ENCODE measurements at places on chromosomes 13 and 19.
A peak's percentile ranks its signal among the peaks of the same experiment; 100 is the strongest.

GRCh38 chr13:114275304-114275703 lies 6.1 kb upstream of the UPF3A start:
- DNase-seq: no peak

GRCh38 chr19:30160426-30160825 lies 211.8 kb upstream of the ZNF536 start:
- no peak for DNase-seq

DNA sequence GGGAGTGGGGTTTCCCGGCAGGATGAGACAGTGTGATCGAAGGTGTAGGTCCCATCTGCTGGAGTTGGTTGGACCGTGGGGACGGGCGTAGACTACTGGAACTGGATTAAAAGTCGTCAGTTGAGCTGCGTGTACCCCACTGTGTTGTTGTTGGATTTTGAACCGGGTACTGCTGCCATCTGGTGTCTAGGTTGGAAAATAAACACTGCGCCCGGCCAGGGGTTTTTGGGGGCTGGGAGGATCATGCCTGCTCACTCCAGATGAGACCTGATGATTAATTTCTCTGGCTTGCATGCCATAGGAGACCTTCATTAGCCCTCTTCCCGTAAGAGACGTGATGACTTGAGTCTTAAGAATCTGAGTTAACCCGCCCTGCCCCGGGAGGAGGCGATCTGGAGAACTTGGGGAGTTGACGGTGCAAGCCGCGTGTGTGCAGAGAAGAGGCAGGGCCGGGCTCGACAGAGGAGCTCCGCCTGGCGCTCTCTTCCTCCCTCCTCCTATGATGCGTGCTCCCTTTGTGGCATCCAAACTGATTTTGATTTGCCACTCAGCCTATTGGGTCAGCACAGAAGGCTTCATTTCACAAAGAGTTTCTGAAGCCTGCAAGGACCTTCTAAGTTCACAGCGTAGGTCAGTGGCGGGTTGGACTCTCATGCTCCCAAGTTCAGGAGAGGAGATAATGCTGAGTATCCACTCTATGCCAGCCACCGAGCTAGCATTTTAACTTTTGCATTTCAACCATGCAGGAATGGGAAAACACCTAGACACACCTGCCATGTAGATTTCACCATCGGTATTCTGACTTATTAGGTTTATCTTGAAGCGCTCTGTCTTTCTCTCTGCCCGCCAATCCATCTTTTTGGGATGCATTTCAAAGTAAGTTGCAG lies 2.7 kb downstream of the UHRF1 start:
- DNase-seq: peak; percentile 52

DNA sequence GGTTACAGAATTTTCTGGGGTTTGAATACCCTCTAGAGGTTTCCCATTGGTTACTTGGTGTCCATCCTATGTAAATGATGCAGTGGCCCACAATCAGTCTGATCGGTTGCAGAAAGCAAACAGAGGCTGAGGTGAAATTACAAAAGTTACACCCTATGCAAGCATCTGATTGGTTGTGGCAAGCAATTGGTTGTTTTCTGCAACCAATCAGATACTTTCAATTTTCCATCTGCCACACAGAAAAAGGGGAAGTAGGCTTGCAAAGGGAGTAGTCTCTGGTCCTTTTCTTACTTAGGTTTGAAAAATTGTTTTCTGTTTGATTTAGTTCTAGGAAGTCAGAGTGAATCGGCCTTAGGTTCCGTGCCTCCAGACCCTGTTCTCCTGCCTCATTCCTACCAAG lies 93.1 kb downstream of the WTIP start:
- DNase-seq: no peak

DNA sequence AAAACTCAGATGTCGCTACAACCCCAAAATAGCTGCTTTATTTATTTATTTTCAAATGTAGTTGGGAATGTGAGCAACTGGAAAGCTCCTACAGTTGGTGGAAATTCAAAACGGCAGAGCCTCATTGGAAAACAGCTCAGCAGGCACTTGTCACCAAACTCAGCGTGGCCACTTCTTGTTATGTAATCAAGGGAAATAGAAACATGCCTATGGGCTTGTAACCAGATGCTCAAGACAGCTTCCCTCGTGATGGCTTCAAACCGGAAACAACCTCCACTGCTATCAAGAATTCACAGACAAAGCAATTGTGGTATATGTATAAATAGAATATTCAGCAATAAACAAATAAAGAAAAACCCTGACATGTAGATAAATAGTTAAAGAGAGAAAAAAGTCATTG lies 627.8 kb upstream of the SLC10A2 start:
- DNase-seq: no peak

- no peak for DNase-seq
These were observed 33.8 kb downstream of the PEX11G start for GRCh38 chr19:7454998-7455397.

DNA sequence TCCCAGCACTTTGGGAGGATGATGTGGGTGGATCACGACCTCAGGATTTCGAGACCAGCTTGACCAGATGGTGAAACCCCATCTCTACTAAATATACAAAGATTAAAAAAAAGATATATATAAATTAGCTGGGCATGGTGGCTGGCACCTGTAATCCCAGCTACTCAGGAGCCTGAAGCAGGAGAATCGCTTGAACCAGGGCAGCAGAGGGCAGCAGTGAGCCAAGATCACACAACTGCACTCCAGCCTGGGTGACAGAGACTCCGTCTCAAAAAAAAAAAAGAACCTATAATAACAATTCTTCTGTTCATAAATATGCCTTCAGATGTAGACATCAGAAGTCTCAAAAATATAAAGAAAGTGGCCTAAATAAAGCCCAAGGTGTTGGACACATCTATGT lies 7.6 kb downstream of the ZNF737 start:
- no peak for DNase-seq

- no peak for DNase-seq
These were observed 202.8 kb upstream of the ATXN8OS start for GRCh38 chr13:69904784-69905183.

GRCh38 chr19:55304279-55304978 lies 20.6 kb downstream of the BRSK1 start:
- no peak for DNase-seq

- no peak for DNase-seq
These were observed 18.2 kb downstream of the ZNF565 start for GRCh38 chr19:36196249-36196648.

GRCh38 chr19:4647676-4648644 lies 8.6 kb downstream of the TNFAIP8L1 start:
- no peak for DNase-seq

GRCh38 chr19:7979559-7979958 lies 25.9 kb downstream of the ELAVL1 start:
- DNase-seq: no peak

DNA sequence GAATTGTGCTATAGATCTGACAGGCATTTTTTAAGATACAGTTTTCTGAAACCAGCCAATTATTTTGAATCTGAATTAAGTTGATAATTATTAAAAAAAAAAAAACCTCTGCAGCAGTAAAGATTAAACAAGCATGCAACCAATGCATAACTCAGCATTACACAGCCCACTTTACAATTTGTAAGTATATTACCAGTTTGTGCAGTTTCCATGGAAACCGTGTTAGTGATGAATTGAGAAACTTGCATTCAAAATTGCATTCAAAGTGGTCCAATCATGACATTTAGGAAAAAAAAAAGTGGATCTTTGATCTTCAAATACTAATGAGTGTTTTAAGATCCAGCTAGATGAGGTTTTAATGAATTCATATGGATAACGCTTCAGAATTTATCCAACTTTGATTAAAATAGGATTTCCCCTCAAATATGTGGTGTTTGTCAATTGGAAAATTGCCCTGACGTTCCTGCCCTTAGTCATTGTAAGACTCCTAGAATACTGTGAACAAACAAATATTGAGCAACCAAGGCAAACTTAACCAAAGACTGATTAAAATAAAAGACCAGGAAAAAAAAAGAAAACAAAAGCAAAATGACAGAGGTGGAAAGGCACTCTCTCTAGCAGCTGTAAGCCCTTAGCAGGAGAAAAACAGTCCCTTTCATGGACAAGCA lies 314.8 kb upstream of the MAB21L1 start:
- no peak for DNase-seq

GRCh38 chr19:1847684-1848398 lies 442 bp downstream of the REXO1 start:
- no peak for DNase-seq

GRCh38 chr13:34349091-34349722 lies 531.3 kb downstream of the RFC3 start:
- DNase-seq: no peak

DNA sequence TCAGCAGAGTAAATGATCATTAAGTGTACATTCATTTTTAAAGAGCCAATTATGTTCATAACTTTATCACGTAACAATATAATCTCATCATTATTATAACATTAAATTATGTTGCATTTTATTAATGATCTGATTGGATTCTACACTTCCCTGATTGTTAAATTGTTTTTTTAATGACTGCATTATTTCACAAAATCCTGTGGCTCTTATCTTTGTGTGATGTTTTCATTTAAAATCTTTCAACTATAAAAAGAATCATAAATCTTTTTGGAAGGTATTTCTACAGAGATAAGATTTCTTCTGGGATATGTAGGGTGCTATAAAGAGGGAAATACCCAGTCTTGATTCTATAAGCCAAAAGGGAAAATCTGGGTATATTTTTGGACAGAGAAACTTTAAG lies 101.7 kb downstream of the ZIC5 start:
- no peak for DNase-seq

- no peak for DNase-seq
These were observed 108.5 kb downstream of the PTPRS start for GRCh38 chr19:5231857-5232678.

- DNase-seq: no peak
These were observed 1.2 kb downstream of the PTPRS start for GRCh38 chr19:5339198-5339949.

- no peak for DNase-seq
These were observed 175.6 kb upstream of the SLITRK6 start for GRCh38 chr13:85974608-85975366.

- no peak for DNase-seq
These were observed 15.4 kb upstream of the MED4 start for GRCh38 chr13:48110132-48110868.

DNA sequence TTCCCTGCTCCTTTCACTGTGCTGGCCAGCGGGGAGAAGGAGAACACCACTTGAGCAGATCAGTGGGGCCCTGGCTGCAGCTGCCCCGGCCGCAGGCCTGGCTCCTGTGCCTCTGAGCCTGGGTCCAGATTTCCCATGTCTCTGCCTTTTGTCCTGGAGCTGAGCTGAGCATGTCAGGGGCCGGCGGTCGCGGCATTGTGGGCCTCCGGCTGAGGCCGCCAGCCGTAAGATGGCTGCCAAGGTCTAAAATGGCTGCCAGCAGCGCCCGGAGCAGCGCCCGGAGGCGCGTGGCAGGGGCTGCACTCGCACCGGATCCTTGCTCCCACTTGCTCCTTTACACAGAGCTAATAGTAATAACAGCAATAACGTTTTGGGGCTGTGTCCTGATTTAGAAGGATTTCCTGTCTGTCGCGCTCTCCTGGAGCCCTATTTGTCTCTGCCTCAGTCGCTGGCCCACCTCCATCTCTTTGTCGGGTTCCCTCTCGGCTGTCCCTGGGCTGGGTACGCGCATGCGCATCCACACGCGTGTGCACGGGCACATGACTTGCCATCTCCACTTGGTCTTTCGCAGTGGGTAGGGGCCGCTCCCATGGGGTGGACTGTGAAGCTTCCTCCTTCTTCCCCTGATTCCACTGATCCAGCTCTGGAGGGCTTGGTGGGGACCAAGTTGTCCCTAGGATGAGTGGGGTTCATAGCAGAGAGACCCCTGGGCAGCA lies 32.1 kb downstream of the LYL1 start:
- no peak for DNase-seq

DNA sequence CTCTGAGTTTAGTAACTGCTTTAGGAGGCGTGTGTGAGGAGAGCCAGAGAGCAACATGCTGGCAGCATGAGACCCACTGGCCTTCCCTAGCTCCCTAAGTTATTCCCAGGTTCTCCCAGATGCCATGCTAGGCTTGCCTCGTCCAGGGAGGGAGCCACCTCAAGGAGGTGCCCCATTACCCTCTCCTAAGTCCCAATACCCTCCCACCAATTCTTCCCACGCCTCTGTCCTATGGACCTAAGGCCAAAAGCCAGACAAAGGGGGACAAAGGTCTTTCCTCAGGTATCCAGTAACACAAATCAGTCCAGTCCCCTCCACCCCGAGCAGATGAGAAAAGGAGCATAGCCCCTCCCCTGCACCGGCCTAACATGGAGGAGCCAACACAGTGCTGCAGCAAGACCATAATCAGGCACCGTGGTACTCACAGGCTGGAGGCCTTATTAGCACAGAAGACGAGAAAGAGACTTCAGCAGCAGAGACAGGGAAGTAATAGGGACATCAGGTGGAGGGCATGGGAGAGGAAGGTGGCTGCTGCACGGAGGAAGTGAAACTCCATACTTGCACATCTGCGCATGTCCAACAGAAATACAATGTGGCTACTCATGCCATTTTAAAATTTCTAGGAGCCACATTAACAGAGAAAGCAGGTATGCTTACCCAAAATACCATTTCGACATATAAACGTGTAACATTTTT lies 46.3 kb downstream of the BRD4 start:
- no peak for DNase-seq

- DNase-seq: no peak
These were observed 76.0 kb downstream of the TEX29 start for GRCh38 chr13:111396457-111396856.

GRCh38 chr13:99800011-99800410 lies 171.6 kb downstream of the ZIC5 start:
- no peak for DNase-seq

GRCh38 chr19:694481-695351 lies 536 bp downstream of the PRSS57 start:
- no peak for DNase-seq

DNA sequence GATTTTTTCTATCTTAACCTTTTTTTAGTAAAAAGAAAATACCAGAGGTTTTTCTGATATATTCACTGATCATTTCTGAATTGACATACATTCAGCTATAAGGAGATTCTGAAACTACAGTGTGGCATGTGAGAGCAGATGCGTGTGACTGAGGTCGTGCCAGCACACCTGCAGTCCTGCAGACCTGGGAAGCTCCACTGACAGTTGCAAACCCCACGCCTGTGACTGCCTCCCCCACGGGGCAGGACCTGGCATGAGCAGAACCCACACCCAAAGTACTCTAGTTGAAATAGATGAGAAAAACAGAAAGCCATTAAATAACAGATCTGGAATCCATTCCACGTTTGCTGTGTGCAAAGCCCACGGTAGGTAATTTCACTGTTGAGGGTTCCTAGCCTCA lies 80.7 kb downstream of the TEX29 start:
- DNase-seq: no peak

DNA sequence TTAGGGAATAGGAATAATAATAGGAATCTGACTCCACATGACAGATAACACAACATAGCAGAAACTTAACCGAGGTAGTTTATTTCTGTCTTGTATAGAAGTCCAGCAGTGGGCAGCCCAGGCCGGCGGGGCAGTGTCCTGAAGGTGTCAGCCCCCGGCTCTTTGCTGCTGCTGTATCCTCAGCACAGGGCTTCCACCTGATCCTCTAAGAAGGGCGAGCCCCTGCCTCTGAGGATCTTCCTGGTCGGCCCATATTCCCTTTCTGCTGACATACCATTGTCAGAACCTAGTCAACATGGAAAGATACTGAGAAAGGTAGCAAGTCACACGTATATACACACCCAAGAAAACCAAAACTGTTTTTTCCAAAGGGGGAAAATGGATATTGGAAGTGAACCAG lies 56.2 kb upstream of the GPR183 start:
- DNase-seq: no peak

GRCh38 chr13:112248862-112249592 lies 127.1 kb upstream of the SPACA7 start:
- DNase-seq: no peak

GRCh38 chr13:90281709-90282108 lies 1065.8 kb upstream of the MIR17HG start:
- no peak for DNase-seq

GRCh38 chr19:4360641-4361151 lies 17.3 kb downstream of the MPND start:
- no peak for DNase-seq

All from amygdala (tissue), 56 donors.